ENCODE measurements at places on chromosomes 5 and 9. TPM values are rescaled to one million over a fixed set of nuclear protein-coding genes. Genes with fewer than 3 reads are reported as not detected.
A peak's percentile ranks its signal among the peaks of the same experiment; 100 is the strongest.

Gene ADRB2
- total RNA-seq: 0.26 TPM

Gene PLEKHG4B
- 44.3 TPM for total RNA-seq

Gene LHX6
- 1.6 TPM for total RNA-seq

Gene CDH12
- total RNA-seq: not detected

Gene SLC46A2
- not detected for total RNA-seq

GRCh38 chr9:80093695-80094094 lies 521.9 kb downstream of the TLE4 start:
- H3K36me3 ChIP-seq: no peaks in the 10 kb centered on the region
- no peak for DNase-seq
- no peak overlapping the region for H3K27ac ChIP-seq
- no peak overlapping the region for H3K4me3 ChIP-seq
- H3K27me3 ChIP-seq: no peaks in the 10 kb centered on the region
- H3K4me1 ChIP-seq: no peaks in the 10 kb centered on the region

- no peaks in the 10 kb centered on the region for H3K4me1 ChIP-seq
- peak overlapping the region; percentile 35 for H3K27ac ChIP-seq
- peak overlapping the region; percentile 97 for H3K4me3 ChIP-seq
- DNase-seq: no peak
These were observed 412 bp downstream of the RIOK2 start for GRCh38 chr5:97182571-97183099.

GRCh38 chr5:148515460-148515859 lies 131.7 kb downstream of the FBXO38 start:
- no peaks in the 10 kb centered on the region for H3K27me3 ChIP-seq
- no peak for DNase-seq
- H3K36me3 ChIP-seq: no peaks in the 10 kb centered on the region
- no peaks in the 10 kb centered on the region for H3K4me1 ChIP-seq
- H3K27ac ChIP-seq: no peak overlapping the region
- H3K4me3 ChIP-seq: no peak overlapping the region

DNA sequence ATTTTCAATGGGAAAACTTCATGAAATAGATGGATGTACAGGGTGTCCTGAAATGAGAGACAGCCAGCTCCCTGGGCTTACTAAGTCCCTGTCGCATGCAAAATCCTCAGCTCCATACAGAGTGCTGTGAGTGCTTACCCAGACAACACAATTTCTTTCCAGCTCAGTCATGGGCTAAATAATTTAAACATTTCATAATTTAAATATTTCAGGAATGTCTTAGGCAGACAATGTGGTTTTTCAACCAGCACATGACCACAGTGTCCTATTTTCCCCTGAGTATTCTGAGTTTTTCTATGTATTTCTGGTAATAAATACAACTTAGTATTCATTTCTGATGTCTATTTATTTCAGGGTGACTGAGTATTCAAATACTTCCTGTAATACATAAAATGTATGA lies 188.5 kb upstream of the SNX2 start:
- no peaks in the 10 kb centered on the region for H3K4me1 ChIP-seq
- H3K4me3 ChIP-seq: no peak overlapping the region
- no peak for DNase-seq
- no peak overlapping the region for H3K27ac ChIP-seq
- H3K36me3 ChIP-seq: no peaks in the 10 kb centered on the region

DNA sequence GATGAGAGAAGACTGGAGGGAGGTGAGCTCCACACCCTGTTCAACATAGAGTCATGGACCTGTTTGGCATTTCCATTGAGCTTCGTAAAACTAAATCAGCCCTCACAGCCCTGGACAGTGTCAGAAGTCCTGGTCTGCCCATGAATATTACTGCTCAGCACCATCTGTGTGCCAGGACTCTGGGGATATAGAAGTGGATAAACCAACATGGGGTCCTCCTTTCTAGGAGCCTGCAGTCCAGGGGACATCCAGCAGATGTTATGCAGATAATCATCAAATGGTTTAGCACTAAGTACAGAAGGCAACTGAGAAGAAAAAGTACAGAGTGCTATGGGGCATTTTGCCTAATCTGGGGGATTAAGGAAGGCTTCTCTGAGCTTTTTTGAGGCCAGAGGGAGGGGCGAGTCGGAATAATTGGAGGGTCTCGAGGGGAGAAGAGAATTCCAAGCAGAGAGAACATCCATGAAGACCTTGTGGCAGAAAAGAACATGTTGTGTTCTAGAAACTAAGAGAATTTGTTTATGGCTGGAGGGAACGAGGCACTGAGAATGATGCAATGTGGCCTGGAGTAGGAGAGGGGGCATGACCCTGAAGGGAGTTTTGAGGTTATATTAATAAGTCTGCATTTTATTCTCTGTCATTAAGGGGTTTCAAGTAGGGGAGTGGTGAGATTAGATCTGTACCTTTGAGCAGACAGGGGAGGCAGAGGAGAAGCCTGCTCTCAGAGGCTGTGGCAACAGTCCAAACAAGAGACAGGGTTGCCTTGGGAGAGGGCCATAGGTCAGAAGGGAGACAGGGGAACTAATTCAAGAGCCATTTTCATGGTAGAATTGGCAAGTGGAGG lies 63.5 kb upstream of the SLC2A8 start:
- H3K27ac ChIP-seq: no peak overlapping the region
- H3K4me3 ChIP-seq: no peak overlapping the region
- H3K27me3 ChIP-seq: no peaks in the 10 kb centered on the region
- DNase-seq: no peak
- H3K36me3 ChIP-seq: peaks cover 4% of the 10 kb centered on the region

DNA sequence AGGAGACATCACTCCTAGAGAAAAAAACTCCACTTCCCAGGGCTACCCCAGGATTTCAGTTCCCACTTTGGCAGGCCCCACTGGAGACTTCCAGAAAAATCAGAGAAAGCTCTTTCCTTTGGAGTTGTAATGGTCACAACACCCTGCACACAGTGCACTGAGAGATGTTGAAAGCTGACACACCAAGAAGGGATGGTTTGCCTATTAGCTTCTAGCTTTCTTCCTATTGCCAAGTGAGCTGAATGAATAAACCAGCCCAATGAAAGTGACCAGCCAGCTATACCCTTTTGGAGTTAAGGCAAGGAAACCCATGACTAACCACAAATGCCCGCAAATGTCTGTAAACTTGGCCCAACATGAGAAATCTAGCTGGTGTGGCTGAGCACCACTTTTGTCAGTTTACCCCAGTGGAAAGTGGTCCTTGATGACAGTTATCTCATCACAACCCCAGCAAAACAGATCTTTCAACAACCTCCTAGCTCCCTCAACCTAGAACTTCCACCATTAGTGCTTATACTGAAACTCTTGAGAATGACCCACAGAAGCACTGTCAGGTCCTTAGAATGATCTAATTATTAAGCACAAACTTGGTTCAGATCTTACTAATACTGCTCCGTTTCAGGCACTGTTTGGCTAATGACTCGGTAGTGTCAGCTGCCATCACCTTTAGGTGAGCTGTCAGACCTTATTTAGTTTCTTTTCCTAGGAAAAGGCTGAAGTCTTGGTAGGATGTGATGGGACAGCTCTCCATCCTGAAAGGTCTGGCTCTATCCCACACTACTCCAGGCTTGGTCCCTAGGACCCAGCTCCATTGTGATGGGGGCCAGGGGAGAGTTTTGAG lies 11.2 kb downstream of the IRF1 start:
- no peaks in the 10 kb centered on the region for H3K27me3 ChIP-seq
- no peak for DNase-seq
- no peak overlapping the region for H3K4me3 ChIP-seq
- H3K27ac ChIP-seq: no peak overlapping the region

- DNase-seq: no peak
- H3K4me3 ChIP-seq: no peak overlapping the region
- 0 out of 2 replicates have a peak, but pooled peaks cover 6% of the 10 kb centered on the region for H3K4me1 ChIP-seq
- H3K36me3 ChIP-seq: no peaks in the 10 kb centered on the region
These were observed 539.1 kb downstream of the CDK5RAP2 start for GRCh38 chr9:120040896-120041295.

DNA sequence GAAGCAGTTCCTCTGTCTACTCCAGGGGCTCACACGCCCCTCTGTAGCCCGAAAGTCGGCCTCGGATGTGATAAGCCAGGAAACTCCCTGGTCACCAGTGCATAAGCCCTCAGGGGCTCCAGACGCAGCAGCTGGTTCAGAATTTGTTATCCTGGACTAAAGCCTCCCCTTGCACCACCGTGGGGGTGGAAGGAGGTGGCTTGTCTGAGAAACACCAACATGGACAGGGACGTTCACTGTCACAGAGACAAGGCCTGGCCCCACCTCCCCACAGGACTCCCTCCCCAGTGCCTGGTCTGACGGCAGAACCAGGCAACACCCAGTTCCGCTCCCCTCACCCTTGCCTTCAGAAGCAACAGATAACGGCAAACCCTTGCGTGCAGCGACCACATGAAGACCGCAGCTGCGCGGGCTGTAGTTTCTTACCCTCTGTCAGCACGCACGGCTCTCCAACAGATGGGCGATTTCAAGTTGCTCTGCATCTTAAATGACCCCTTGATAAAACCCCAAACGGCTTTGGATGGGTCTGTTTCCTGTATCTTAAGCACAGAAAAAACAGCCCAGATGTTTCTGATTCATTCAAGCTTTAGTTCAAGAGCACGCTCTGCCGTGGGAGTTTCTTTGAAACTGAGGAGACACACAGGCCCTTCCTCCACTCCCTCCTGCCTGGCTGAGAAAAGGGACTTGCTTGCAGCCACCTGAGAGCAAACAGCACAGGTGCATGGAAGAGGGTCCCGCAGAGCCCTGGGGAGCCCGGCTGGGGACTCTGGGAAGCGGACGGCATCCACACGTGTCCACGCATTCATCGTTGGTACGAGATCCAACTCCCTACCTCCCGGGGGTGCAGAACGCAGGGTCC lies 44.7 kb upstream of the NKD2 start:
- no peak overlapping the region for H3K27ac ChIP-seq
- H3K4me1 ChIP-seq: no peaks in the 10 kb centered on the region
- no peaks in the 10 kb centered on the region for H3K36me3 ChIP-seq

DNA sequence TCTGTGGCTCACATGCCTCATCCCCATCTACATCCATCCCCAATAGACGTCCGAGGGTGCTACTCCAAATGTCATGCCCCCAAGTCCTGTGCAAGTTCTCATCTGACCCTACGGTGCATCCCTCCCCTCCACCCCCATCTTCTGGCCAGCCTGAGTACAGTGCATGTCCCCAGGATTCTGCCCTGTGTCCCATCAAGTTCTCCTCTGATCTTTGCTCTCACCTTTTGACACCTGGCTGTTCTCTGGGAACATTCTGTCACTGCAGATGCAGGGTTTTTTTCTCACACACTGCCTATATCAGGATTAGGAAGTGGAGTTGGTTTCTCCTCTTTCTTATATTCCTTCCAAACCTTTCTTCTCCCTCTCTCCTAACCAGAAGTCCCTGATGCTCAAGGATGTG lies 377.2 kb downstream of the GADD45G start:
- no peak for DNase-seq
- H3K27ac ChIP-seq: no peak overlapping the region
- H3K36me3 ChIP-seq: no peaks in the 10 kb centered on the region
- H3K27me3 ChIP-seq: no peaks in the 10 kb centered on the region

DNA sequence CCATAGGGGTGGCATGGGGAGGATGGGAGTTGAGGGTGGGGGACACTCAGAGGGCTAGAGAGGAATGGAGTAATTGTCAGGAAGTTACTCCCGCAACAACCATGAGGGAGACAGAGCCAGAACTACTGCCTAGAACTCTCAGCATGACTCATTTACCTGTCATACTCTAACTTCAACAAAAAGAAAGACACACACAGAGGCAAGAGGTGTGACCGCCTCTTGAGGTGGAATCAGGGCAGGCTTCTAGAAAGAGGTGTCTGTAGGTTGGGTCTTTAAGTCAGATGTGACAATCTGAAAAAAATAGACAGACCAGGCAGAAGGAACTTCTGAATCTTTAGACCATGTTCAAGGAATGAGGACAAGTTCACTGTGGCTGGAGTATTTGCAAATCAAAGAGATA lies 73.4 kb downstream of the GABBR2 start:
- H3K27me3 ChIP-seq: no peaks in the 10 kb centered on the region
- no peaks in the 10 kb centered on the region for H3K4me1 ChIP-seq
- DNase-seq: no peak
- no peak overlapping the region for H3K27ac ChIP-seq
- H3K36me3 ChIP-seq: no peaks in the 10 kb centered on the region
- H3K4me3 ChIP-seq: no peak overlapping the region

DNA sequence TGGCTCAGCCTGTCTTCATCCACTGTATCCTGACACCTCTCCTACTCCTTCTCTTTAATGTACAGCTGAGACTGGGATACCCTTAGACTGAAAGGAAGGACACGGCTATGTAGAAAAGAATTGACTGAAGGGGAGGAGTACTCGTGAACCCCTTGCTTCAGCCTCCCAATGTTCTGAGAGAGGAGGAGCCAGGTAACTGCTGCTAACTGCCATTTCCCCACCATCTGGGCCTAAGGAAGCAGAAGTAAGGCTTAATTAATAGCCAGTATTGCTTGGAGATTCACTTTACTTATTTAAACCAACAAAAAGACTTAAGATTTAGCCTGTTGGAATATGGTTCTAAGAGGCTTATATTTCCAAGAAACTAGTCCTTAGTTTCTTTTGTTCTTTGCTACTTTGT lies 18.8 kb upstream of the RGS3 start:
- H3K27ac ChIP-seq: no peak overlapping the region
- no peak for DNase-seq
- no peaks in the 10 kb centered on the region for H3K4me1 ChIP-seq
- H3K27me3 ChIP-seq: no peaks in the 10 kb centered on the region
- H3K4me3 ChIP-seq: no peak overlapping the region

DNA sequence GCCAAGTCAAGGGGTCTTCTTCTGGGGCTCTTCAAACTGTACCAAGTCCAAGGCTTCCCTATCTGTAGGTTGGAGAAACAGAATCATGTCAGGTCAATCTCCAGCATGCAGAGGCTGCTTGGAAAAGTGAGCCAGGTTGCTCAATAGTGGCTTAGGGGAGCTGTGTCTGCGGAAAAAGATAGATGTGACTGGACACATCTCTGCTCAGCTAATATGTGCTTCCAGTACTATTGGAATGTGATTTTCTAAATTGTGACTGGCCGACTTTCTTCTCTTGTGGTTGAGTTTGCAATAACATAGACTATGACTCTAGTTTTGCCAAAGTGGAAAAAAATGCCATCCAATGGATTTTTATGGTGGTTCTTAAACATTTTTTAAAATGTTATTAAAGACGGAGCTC lies 136.7 kb downstream of the BOD1 start:
- no peak for DNase-seq
- no peaks in the 10 kb centered on the region for H3K27me3 ChIP-seq
- H3K4me3 ChIP-seq: no peak overlapping the region
- H3K27ac ChIP-seq: no peak overlapping the region
- H3K4me1 ChIP-seq: peaks cover 3% of the 10 kb centered on the region
- no peaks in the 10 kb centered on the region for H3K36me3 ChIP-seq

- H3K4me1 ChIP-seq: peaks cover 2% of the 10 kb centered on the region
- H3K4me3 ChIP-seq: peak overlapping the region; percentile 93
- H3K36me3 ChIP-seq: no peaks in the 10 kb centered on the region
- peak; percentile 77 for DNase-seq
These were observed 77.5 kb upstream of the IFNE start for GRCh38 chr9:21559402-21560280.

GRCh38 chr9:136377341-136378169 lies 4.1 kb upstream of the CARD9 start:
- no peak overlapping the region for H3K27ac ChIP-seq
- no peak for DNase-seq
- no peak overlapping the region for H3K4me3 ChIP-seq
- H3K4me1 ChIP-seq: no peaks in the 10 kb centered on the region
- H3K27me3 ChIP-seq: no peaks in the 10 kb centered on the region
- peaks cover 32% of the 10 kb centered on the region for H3K36me3 ChIP-seq

- peaks cover 14% of the 10 kb centered on the region for H3K36me3 ChIP-seq
- no peaks in the 10 kb centered on the region for H3K27me3 ChIP-seq
- no peak overlapping the region for H3K27ac ChIP-seq
- peaks cover 19% of the 10 kb centered on the region for H3K4me1 ChIP-seq
- no peak overlapping the region for H3K4me3 ChIP-seq
- no peak for DNase-seq
These were observed 49.0 kb downstream of the ZNF462 start for GRCh38 chr9:106911951-106912350.

All from H9 (cell line).